ENCODE measurements at places on chromosomes 2 and 18.

DNA sequence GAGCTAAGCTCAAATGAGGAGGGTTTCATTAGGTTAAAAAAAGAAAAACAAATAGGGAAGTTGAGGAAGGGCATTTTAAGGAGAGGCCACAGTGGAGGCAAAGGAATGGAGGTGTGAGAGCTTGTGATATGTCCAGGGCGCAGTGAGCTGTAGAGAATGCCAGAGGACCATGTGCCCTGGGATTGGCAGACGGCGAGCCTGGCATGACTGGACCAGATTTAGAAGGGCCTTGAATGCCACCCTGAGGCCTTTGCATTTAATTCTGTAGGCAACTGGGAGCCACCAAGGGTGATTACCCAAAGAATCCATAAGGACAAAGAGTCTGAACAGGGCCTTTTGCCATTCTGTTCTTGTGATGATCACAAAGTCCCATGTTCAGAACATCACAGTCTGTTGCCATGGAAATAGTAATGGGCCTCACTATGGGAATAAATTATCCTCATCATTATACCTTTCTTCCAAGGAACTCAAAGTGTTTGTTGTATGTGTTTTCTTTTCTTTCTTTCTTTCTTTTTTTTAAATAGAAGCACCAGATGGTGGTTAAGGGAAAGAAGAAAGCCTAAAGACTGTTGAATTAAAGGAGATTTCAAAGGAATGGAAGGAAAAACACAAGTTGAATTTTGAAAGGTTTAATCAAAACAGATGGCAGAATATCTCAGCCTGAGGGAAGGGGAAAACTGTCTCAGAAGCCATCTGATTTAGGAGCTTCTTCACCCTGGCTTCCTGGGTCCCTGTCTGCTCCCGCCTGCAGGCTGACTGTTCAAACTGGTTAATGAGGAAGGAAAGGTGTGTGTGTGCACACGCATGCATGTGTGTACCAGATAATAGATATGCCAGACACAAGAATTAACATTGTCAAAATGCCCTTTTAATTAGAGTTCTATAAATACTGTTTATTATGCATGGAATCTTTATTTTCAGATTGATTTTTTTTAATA, 31.6 kb upstream of the NCOA1 start:
- no peak for DNase-seq

- no peak for DNase-seq
Measured at GRCh38 chr2:15009681-15010080, 377.2 kb downstream of the LRATD1 start.

DNA sequence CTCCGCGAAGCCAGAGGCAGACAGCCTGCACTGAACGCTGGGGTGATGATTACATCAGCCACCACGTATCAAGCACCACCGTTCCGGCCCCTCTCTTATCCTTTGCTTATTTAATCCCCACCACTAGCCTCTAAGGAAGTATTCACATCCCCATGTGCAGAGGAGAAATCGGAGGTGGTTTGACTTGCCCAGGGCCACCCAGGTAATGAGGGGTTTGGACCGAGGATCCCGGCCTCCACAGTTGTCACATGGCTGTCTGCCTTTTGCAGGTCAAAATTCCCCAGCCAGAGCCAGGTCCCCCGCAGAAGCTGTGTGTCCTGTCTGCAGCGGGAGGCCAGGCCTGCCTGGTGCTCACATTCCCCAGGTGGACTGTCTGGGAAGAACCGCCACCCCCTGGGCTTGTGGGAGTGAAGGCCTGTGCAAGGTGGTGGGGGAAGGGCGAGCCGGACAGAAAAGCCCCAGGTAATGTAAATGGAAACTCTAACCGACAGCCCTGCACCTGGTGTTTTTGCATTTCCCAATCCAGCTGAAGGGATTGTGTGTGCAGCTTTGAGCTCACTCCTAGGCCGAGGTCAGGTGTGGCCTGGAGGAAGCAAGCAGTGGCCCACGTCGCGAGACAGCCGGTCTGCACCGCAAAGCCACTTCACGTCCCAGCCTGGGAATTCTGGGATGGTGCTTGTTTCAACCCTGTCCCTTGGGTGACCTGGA, 108.5 kb upstream of the ID2 start:
- no peak for DNase-seq

DNA sequence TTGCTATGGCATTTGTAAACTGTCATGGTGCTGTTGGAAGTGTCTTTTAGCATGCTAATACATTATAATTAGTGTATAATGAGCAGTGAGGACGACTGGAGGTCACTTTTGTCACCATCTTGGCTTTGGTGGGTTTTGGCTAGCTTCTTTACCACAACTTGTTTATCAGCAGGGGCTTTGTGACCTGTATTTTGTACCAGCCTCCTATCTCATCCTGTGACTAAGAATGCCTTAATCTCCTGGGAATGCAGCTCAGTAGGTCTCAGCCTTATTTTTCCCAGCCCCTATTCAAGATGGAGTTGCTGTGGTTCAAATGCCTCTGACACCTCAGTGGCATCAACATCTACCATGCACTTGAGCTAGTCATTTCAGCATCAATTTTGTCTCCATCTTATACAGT, 29.7 kb downstream of the LYPD6 start:
- DNase-seq: no peak

GRCh38 chr2:215664847-215665525, 229.1 kb upstream of the FN1 start:
- no peak for DNase-seq

- no peak for DNase-seq
Measured at GRCh38 chr2:84942964-84943421, 28.0 kb upstream of the KCMF1 start.

DNA sequence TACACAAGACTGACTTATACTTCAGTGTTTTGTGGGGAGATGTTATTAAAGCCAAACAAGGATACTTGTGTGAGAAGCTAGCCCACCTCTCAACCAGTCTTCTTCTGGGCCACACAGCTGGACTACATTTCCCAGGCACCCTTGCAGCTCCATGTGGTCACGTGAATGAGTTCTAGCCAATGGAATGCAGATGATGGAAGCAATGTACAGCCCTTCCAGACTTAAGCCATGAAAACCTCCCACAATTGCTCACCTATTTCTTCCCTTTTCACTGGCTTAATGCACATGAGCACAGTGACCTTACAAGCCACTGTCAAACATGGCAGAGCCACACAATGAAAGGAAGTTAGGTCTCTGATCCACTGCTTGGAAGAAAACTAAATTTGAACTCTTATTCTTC, 20.4 kb upstream of the FEZ2 start:
- DNase-seq: no peak

- DNase-seq: no peak
Measured at GRCh38 chr2:54059504-54059903, 55.9 kb upstream of the ACYP2 start.
